CD4-positive, alpha-beta T cell treated with Interleukin-17A for 4 hours (primary cell): ENCODE measurements at places on chromosomes 3 and 15.

DNA sequence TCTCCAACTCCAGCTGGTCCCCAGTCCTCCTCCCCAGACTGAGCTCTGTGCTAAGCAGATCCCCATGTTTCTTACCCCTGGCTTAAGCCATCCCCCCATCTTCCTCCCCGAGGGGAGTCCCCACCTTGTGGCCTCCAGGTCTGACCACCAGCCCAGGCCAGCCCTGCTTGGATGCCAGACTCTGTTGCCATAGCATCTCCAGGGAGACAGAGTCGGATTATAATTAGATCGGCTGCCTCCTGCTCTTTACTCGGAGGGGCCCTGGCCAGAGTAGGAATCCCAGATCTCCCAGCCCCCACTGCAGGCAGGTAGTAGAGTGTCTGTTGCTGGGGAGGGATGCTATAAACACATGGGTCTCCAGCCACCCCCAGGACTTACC is 2.4 kb downstream of the KLHDC8B start:
- DNase-seq: no peak

DNA sequence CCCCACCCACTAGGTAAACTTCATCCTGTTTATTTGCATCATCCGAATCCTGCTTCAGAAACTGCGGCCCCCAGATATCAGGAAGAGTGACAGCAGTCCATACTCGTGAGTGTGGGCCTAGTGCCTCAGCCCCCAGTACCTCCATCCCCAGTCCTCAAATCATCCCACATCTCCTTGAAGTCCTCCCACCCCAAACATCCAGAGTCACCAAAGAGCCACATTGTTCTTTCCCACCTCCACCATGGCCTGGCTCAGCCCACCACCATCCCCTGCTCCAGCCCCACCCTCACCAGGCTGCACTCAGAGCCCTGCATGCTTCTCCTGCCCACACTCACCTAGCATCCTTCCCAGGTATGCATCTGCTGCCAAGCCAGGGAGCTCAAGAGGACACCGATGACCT is 29.8 kb downstream of the VIPR1 start:
- DNase-seq: no peak

- DNase-seq: no peak
Observed at GRCh38 chr3:122458992-122459391, 43.1 kb upstream of the WDR5B start.

- DNase-seq: no peak
Observed at GRCh38 chr15:62603742-62604141, 438.7 kb upstream of the C2CD4B start.

GRCh38 chr3:67381667-67382272 is 272.6 kb downstream of the SUCLG2 start:
- peak; percentile 32 for DNase-seq

DNA sequence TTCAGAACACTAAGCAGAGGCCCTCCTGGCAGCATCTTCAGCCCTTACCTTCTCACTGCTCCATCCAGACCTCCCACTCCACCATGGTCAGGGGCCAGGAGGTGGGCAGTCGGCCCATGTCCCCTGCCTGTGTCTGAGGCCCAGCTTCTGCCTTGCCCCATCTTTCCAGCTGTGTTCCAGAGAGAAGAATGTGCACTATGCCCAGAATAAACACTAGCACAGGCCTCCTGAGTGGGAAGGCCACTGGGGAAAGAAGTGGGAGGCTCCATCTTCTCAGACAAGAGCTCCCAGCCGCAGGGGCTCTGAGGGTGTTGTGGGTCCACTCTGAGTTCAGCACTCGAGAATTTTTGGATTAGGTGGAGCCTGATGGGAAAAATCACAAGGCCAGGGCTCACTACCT is 44.5 kb downstream of the ADCY5 start:
- no peak for DNase-seq

DNA sequence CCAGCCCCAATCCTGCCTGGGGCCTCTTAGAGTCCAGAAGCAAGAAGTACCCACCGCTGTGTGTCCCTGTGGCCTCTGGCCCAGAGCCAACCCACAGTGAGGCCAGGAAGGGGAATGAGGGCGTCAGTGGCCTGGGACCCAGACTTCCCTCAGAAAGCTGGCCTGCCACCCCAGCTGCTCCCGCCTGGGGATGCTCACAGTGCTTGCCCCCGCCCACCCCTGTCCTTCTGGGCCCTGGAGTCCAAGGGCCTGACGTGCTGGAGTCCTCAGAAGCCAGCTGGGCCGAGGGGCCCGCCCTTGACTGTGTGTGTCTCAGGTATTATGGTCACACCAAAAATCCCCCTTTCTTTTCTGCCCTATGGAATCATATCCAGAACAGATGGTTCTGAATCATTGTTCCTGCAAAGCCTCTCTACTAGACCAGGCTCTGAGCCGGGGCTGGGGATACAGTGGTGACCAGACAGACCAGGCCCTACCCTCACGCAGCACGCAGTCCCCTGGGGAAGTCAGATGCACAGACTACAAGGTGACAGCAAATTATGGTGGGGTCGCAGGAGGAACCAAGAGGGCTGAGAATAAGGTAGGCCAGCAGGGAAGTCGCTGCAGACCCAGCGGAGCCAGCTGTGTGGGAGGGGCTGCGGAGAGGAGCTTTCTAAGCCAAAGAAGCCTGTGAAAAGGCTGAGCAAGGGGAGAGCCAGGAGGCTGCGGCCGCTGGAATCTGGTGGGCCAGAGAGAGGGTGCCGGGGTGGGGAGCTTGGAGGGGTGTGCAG is 99.1 kb downstream of the VGLL4 start:
- no peak for DNase-seq

DNA sequence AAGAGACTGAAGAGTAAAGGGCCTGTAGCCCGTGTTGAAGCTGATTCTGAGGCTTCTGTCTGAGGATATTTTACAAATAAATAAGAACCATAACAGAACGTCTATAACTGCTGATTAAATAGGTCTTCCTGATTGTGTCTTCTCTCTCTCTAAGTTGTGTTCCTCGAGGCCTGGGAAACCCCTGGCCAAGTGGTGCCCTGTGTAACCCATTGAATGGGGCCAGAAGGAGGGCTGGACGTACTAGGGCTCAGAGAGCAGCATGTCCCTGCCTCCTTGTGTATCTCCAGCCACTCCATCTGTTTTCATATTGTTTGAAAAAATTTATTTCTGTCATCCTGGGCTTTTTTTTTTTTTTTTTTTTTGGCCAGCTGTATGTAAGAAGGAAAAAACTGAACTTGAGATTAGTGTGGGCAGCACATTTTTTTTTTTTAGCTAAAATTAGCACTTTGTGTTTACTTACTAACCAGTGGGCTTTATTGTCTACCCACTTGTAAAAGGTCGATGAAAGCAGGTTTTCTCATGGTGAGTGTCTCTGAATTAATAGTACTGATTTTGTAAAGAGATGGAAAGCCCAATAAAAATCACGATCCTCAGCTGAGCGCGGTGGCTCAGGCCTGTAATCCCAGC is 10.7 kb downstream of the DHX30 start:
- DNase-seq: no peak

DNA sequence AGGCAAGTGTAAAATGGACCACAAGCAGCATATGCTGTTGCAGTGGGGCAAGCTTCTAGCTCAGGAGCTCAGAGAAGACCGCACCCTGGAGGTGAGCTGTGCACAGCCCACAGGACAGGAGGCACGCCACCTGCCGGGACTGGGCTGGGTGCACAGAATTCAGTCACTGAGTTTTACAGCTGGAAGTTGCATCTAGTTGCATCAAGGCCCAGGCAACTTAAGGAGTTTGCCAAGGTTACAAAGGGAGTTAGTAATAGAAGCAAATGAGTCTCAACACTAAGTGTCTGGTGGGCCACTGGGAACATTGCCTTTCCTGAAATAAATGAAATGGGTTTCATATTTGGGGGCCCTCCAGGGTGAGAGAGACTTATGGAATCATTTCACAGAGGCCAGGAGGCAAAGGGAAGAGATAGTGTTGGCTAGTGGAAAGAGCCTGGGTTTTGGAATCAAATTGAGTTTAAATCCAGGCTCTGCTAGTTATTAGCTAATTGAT is 36.0 kb upstream of the TIMP4 start:
- no peak for DNase-seq

- DNase-seq: no peak
Observed at GRCh38 chr3:126948980-126949535, 33.9 kb upstream of the PLXNA1 start.

GRCh38 chr3:57061556-57061955 is 1.1 kb downstream of the SPATA12 start:
- no peak for DNase-seq

GRCh38 chr3:122674339-122674738 is 6.3 kb upstream of the PARP14 start:
- no peak for DNase-seq

DNA sequence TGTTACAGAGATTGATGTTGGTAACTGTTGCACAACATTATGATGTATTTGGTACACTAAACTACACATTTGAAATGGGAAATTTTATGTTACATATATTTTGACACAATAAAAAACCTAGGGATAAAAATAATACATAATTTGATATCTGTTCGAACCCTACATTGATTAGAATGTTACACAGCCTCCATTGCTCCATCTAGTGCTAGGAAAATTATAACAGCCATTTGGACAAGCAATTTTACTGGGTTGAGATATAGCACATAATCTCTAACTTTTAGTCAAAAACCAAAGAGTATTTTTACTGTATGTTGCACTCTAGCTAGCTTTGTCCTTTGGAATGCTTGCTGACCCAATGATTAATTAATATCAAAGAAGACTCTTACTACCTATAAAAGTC is 108.1 kb downstream of the LSAMP start:
- no peak for DNase-seq

GRCh38 chr3:28250999-28251398 is 9.6 kb downstream of the CMC1 start:
- DNase-seq: no peak

DNA sequence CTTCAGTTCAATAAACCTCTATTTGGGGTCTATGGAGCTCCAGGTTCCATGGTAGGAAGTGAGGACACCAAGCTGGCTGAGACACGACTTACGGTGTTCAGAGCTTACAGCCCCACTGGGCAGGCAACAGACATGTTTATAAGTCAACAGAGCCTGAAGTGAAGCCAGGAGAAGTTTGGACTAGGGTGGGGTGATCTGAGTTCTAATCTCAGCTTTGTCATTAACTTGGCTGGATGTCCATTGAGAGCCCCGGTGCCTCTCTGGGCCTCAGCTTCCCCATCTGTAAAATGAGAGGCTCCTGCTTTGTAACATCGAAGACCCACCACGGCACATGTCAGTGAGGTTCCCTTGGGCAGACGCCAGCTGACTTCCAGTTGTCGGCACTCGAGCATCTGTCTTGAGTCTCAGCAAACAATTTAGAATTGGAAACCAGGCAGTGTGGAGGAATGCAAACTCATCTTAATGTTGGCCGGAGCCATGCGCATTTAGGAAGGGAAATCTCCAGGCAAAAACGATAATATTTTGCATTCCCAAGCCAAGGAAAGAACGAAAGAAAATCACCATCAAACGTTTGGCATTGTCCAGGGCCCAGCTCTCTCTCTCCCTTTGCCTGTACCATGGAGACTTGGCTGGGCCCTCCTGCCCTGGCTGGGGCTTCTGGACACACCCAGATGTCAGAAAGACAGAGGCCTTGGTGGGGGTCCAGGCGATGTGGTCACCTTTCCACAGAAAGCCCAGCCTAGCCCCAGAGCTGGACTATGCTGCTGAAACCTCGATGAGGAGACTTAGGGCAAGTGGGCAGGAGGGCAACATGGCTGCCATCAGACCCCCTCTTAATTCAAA is 18.4 kb downstream of the ITGA11 start:
- no peak for DNase-seq

GRCh38 chr15:90219421-90220141 is 14.2 kb downstream of the CIB1 start:
- DNase-seq: peak; percentile 78

DNA sequence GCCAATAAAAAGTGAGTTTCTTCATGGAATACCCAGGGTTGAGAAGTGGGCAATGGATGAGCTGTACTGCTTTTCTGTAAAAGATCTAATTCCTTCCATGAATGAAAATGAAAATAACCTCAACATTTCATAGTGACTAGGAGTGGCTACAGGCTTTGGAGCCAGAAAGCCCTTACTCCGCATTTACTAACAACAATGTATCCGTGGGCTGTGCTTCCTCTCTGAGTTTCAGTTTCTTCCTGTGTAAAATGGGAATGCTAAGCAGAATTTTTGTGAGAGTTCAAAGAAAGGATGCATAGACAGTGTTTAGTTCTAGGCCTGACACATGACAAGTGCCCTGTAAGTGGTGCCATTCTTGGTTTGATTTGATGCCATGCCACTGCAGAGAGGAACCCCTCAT is 47.5 kb upstream of the TM4SF1 start:
- no peak for DNase-seq

- peak; percentile 13 for DNase-seq
Observed at GRCh38 chr3:13045904-13046568, 27.2 kb downstream of the IQSEC1 start.

- no peak for DNase-seq
Observed at GRCh38 chr15:85062560-85062959, 80.9 kb downstream of the PDE8A start.

DNA sequence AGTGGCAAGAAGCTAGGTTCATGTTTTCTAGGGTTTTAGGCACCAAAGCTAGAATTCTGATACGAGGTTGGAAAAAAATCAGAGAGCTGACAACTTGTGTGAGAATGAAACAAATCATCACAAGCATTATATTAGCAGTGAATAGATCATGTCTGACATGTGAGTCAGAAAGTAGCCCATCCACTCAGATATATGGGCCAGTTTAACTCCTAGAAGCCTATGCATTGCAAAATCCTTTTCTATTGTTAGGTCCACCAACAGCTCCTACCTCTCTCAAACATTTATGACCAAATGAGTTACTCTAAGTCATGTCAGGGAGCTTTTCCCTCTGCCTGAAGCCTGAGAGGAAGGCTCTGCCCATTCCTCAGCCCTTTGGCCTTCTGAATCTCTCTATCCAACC is 44.0 kb downstream of the KBTBD12 start:
- DNase-seq: no peak

- DNase-seq: peak; percentile 93
Observed at GRCh38 chr15:43824302-43825246, at the start of gene MFAP1. MFAP1 (minus strand) TSS chr15:43824690; CDS start chr15:43824569, 121 bp downstream.

- DNase-seq: no peak
Observed at GRCh38 chr3:24830230-24831152, 335.8 kb upstream of the THRB start.

DNA sequence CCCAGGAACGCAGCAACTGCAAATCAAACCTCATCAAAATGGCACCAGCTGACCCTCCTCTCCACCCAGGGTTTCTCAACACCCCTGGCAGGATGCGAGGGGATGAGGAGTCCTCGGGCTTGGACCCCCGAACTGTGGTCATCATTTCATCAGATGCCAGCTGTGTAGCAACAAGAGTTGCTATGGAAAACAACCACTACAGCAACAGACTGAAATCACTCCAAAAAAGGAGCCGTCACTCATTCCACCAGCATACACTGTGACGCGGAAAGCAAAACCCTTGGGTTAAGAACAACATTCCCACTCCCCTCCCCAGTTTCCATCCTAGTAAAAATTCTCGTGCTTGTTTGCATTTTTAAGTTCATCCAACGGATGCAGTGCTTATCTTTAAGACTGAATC is 40.1 kb downstream of the VGLL4 start:
- no peak for DNase-seq

GRCh38 chr3:71253169-71253568 is 330.4 kb downstream of the FOXP1 start:
- DNase-seq: no peak

- no peak for DNase-seq
Observed at GRCh38 chr3:23648326-23648995, 157.3 kb upstream of the UBE2E1 start.

- peak; percentile 91 for DNase-seq
Observed at GRCh38 chr15:81274931-81275707, 48.8 kb downstream of the STARD5 start.
